ENCODE measurements at places on chromosomes 6 and 20.

- H3K4me1 ChIP-seq, result no peaks in the 10 kb centered on the region
- H3K36me3 ChIP-seq, result no peaks in the 10 kb centered on the region
- no peaks in the 10 kb centered on the region for H3K27me3 ChIP-seq
- no peak overlapping the region for H3K27ac ChIP-seq
- H3K4me3 ChIP-seq, result no peak overlapping the region
- DNase-seq, result no peak
Observed at GRCh38 chr6:143592335-143592734, 80.8 kb upstream of the FUCA2 start.

DNA sequence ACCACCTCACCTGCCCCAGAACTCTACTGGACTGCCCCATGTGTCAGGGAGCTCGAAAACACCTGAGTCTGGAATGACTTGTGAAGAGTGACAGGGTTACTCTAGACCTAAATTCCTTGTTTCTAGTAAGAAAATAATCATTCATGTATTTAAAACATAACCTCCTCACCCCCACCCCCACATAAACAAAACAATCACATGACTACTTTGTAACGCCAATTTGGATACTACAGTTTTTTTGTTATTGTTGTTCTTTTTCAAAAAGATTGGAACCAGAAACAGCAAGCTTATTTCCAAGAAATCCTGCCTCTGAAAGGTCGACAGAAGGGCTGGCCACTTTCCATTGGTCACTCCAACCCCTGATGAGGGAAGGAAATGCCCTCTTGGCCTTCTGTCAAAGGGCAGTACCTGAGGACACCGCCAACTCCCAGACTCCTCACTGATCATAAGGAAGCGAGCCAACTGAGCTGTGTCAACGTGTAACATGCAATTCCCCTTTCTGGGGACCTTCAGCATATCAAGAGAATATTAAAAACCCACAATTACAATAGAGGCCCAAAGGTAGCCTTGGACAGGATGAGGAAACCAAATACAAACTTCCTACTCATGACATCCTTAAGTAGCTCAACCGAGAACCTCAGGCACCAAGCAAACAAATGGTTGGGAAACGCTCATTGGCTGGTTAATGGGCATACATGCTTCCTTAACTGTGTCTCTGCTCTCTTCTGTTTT is 2.6 kb downstream of the MCUR1 start:
- no peaks in the 10 kb centered on the region for H3K27me3 ChIP-seq
- H3K4me3 ChIP-seq, result no peak overlapping the region
- no peaks in the 10 kb centered on the region for H3K36me3 ChIP-seq
- H3K4me1 ChIP-seq, result peaks cover 9% of the 10 kb centered on the region

DNA sequence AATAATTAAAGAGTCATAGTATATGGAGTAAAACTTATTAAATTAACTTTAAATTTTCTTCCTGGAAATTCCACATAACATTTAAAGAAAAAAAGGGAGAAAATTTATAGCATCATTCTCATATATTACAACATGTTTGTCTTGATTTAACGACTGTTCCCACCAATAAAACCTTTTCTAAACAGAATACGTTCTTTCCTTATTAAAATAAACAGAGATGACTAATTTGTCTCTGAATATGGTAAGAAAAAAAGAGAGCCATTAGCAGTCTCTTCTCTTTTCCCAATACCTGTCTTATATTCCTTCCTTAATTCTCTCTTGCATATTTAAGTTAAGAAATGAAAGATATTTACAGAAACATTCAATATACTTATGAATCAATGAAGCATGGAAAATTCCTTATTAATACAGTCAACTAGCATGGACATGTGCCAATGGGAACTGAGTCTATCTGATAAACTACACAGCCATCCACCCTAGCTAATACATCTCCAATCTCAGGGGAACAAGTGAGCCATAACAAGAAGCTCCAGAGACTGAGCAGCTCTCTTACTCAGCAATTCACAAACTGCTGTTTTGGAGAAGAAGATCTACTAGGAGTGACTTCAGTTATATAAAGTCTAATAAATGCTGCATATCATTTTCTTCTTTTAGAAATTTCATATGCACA is 347.1 kb upstream of the MANEA start:
- no peaks in the 10 kb centered on the region for H3K4me1 ChIP-seq
- H3K4me3 ChIP-seq, result no peak overlapping the region
- DNase-seq, result no peak
- no peaks in the 10 kb centered on the region for H3K27me3 ChIP-seq
- H3K36me3 ChIP-seq, result no peaks in the 10 kb centered on the region

DNA sequence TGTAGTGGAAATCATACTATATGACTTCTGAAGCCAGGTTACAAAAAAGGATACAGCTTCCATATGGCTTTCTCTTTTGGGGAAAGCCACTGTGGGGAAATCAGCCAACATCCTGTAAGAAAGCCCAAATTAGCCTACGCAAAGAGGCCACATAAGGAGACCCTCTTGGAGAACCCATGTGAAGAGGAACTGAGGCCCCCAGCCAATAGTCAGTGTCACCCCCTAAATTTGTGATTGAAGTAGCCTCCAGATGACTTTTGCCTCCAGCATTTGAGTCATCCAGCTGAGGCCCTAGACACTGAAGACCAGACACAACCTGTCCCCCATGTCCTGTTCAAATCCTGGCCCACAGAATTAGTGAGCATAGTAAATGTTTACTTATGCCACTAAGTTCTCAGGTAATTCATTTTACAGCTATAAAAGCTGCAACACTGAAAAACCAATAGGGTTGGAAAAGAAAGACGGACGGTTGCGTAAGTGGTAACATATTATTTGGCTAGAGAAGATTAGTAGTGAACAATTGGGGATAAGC is 60.4 kb downstream of the HMGCLL1 start:
- no peak overlapping the region for H3K27ac ChIP-seq
- no peak for DNase-seq
- H3K27me3 ChIP-seq, result no peaks in the 10 kb centered on the region
- no peak overlapping the region for H3K4me3 ChIP-seq
- no peaks in the 10 kb centered on the region for H3K36me3 ChIP-seq
- H3K4me1 ChIP-seq, result no peaks in the 10 kb centered on the region

DNA sequence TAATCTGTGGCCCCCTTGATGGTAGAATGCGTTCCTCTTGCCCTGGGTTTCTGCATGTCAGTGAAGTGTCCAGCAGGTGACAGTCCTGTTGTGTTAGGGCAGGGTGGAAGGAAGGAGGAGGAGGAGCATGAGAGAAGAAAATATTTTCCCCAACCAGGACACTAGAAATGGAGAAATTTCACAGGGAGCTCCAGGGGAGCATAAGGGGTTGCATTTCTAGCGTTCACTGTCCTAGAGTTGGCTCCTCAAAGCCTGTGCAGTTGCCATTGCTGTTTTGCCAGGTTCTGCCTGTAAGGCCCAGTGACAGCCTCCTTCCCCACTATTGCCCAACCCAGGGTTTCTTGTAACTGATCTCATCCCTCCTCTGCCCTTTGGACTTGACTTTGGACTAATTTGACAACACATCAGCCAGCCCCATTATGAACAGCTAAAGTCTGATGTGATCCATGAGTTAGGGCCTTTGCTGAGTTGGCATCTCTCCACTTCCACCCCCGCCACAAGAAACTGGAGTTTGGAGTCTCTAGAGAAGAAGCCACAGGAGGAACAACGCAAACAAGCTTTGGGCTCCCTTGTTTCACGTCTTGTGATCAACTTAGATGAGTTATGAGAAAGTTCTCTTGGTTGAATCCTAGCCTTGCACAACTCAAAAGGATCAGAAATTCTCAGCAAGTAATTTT is 14.0 kb upstream of the FAM50B start:
- H3K4me1 ChIP-seq, result no peaks in the 10 kb centered on the region
- H3K27me3 ChIP-seq, result no peaks in the 10 kb centered on the region
- no peak for DNase-seq
- H3K36me3 ChIP-seq, result no peaks in the 10 kb centered on the region
- H3K27ac ChIP-seq, result no peak overlapping the region

DNA sequence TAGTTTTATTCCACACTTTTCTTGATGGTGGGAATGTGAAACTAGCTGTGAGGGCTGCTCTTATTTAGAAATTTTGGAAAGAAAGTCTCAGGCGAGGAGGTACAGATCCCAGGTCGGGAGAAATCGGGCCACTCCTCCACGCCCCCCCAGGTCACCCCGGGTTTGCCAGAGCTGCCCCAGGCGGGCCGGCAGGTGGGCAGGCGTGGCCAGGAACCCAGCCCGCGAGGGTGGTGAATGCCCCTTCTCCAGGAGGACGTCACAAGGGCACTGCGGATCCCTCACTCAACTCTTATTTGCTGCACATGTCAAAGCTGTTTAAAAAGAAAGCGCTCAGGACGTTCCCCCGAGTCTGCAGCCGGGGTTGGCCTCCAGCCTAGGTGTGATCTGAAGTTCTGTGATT is 60.5 kb upstream of the SLCO4A1 start:
- H3K27ac ChIP-seq, result no peak overlapping the region
- no peaks in the 10 kb centered on the region for H3K36me3 ChIP-seq
- DNase-seq, result no peak
- no peak overlapping the region for H3K4me3 ChIP-seq
- H3K27me3 ChIP-seq, result peaks cover 86% of the 10 kb centered on the region
- no peaks in the 10 kb centered on the region for H3K4me1 ChIP-seq

DNA sequence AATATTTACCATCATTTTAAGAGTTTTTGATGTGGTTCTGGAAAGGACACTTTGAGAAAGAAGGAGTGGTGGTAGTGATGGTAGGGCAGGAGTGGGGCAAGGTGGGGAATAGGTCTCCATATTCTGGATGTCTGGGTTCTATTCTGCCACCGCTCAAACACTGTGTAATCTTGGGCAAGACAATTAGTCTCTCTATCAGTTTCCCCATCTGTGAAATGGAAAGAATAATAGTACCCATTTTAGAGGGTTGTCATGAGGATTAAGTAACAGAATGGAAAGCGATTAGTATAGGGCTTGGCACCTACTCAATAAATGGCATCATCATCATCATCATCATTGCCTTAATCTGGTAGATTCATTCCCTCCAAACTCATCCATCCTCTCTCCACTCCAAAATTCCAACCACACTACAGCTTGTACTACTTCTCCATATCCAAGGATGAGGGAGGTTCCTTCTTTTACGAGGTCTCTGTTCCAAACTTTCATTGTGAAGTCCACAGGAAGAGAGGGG is 982 bp upstream of the GGT7 start:
- no peak overlapping the region for H3K27ac ChIP-seq
- peaks cover 20% of the 10 kb centered on the region for H3K4me1 ChIP-seq
- peak overlapping the region; percentile 59 for H3K4me3 ChIP-seq
- no peaks in the 10 kb centered on the region for H3K36me3 ChIP-seq
- no peaks in the 10 kb centered on the region for H3K27me3 ChIP-seq

- no peaks in the 10 kb centered on the region for H3K36me3 ChIP-seq
- no peaks in the 10 kb centered on the region for H3K4me1 ChIP-seq
- H3K4me3 ChIP-seq, result no peak overlapping the region
- no peak for DNase-seq
- no peaks in the 10 kb centered on the region for H3K27me3 ChIP-seq
Observed at GRCh38 chr6:132785936-132786335, 12.5 kb downstream of the SLC18B1 start.

GRCh38 chr6:10461850-10462249 is 47.0 kb upstream of the TFAP2A start:
- H3K27ac ChIP-seq, result no peak overlapping the region
- no peak for DNase-seq
- peaks cover 5% of the 10 kb centered on the region for H3K4me1 ChIP-seq
- H3K36me3 ChIP-seq, result no peaks in the 10 kb centered on the region

GRCh38 chr20:52426856-52427255 is 235.3 kb upstream of the ZFP64 start:
- H3K4me1 ChIP-seq, result no peaks in the 10 kb centered on the region
- DNase-seq, result no peak
- no peak overlapping the region for H3K4me3 ChIP-seq
- H3K27me3 ChIP-seq, result no peaks in the 10 kb centered on the region

DNA sequence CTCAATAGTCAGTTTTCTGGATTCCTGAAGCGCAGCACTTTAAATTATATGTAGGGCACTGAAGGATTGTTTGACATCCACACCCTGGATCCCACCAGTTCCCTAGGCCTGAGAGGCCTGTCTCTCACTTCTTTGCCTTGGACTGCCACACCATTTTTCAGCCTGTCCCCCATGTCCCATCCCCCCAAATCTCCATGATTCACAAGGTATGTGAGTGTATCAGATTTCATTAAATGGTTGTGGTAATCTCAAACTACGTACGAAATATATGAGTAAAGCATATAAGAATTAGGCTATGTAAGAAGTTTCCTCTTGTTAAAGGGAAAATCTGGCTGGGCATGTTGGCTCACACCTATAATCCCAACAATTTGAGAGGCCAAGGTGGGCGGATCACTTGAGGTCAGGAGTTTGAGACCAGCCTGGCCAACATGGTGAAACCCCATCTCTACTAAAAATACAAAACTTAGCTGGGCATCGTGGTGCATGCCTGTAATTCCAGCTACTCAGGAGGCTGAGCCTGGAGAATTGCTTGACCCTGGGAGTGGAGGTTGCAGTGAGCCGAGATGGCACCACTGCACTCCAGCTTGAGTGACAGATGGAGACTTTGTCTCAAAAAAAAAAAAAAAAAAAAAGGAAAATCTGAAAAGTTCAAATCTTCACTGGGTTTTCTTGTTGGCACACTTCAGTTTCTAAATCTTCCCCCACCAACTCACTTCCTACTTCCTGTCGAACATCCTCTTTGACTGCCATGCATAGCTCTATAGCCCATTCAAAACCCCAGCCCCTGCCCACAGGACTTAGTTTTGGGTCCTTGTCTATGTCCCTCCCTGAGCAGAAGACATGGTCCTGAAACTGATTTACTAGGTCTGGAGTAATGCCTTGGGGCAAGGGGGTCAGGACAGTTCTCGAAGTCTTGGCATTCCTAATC is 97.3 kb upstream of the SHLD1 start:
- H3K4me3 ChIP-seq, result no peak overlapping the region
- DNase-seq, result no peak
- H3K4me1 ChIP-seq, result 0 out of 2 replicates have a peak, but pooled peaks cover 4% of the 10 kb centered on the region
- H3K27me3 ChIP-seq, result no peaks in the 10 kb centered on the region
- no peaks in the 10 kb centered on the region for H3K36me3 ChIP-seq

DNA sequence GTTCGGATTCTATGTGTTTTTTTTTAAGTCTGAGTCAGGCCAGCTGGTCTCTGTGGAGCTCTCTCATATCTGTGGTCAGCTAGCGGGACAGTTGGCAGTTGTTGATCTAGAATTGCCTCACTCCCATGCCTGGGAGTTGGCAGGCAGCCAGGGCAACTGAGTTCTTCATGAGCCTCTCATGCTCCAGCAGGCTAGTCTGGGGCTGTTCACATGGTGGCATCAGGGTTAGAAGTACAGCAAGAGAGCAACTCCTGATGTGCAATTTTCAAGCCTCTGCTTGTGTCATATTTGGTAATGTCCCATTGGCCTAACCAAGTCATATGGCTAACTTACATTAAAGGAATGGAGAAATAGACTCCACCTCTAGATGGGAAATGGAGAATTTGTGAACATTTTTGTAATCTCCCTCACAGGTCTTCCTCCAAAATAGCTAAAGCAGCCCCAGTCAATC is 6.7 kb upstream of the IFT52 start:
- H3K27me3 ChIP-seq, result no peaks in the 10 kb centered on the region
- no peak overlapping the region for H3K4me3 ChIP-seq
- H3K27ac ChIP-seq, result no peak overlapping the region
- DNase-seq, result peak; percentile 76
- H3K4me1 ChIP-seq, result no peaks in the 10 kb centered on the region
